Memory B cell (primary cell): ENCODE measurements at places on chromosomes 12 and 14.

- no peak for DNase-seq
These were observed at the start of gene SLC6A15 for GRCh38 chr12:84912198-84913128. Gene SLC6A15, minus strand, starts transcription at chr12:84912799. Its CDS starts 20,679 bp downstream, at chr12:84892120.

- no peak for DNase-seq
These were observed 27.7 kb upstream of the MYL2 start for GRCh38 chr12:110948041-110948440.

DNA sequence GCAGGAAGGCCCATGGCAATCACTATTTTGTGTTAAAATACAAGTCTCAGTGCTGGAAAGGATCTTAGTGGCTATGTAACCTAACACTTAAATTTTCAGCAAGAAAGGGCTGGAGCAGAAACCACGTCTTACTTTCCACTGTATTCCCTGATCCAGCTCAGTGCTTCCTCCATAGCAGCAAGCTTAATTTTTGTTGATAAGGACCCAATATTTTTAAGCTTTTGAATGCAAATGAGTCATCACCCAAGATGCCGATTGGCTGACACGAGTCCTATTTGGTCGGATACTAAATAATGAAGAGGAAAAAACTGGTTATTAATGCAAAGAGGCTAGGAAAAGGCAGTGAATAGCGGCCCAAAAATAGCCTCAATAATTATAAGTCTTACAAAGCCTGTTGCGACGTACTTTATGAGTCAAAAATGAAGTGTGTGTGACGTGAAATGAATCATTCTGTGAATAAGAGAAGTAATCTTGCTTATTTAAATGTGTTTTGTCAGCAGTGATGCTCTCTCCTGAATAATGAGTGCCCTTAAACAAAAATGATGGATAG is 46.9 kb upstream of the IGF1 start:
- no peak for DNase-seq

DNA sequence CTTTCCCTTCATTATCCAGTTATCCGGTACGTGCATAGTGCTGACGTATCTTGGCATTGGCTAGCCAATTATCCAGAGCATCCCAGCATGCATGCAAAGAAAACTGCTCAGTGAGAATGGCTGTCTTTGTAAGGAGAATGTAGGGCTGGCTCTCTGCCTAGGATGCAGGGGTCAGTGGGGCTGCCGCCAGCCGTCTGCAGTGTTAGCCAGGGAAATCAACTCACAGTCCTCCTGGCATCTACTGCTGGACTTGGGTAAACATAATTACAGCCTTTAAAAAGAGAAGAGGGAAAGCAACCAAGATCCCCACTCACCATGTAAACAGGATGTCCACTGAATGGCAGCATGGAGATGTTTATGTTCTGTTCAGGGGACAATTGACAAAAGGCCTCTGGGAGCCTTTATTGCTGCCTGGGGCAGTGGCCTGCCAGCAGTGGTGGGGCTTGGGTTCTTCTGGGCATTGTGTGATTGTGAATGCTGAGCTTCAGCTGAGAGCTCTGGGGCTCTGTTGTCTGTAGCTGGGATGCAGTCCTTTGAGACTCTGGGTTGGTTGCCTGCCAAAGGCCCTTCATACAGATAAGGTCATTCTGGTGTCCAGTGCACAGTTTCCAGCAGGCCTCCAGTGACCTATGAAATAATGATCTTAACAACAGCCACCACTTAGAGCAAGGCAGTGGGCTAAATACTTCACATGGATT is 121.8 kb downstream of the TBC1D30 start:
- DNase-seq: no peak

GRCh38 chr14:50318031-50318626 is 6.0 kb downstream of the DMAC2L start:
- DNase-seq: no peak

DNA sequence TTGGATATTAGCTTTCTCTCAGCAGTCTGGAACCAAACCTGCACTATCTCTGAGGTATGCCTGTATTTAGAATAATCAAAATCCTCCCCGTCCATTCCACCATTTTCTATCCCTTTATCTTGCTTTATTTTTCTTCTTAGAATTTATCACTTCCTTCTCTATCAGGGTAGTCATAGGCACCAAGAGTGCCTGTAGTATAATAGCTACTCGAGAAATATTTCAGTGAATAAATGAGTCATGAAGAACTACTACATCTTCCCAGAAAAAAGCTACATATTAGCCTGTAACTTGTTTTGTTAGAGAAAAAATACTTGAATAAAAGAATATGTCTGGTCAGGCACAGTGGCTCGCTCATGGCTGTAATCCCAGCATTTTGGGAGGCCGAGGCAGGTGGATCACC is 4.3 kb downstream of the SLC2A14 start:
- no peak for DNase-seq

- DNase-seq: no peak
These were observed 468.0 kb downstream of the BCAT1 start for GRCh38 chr12:24480766-24481449.

DNA sequence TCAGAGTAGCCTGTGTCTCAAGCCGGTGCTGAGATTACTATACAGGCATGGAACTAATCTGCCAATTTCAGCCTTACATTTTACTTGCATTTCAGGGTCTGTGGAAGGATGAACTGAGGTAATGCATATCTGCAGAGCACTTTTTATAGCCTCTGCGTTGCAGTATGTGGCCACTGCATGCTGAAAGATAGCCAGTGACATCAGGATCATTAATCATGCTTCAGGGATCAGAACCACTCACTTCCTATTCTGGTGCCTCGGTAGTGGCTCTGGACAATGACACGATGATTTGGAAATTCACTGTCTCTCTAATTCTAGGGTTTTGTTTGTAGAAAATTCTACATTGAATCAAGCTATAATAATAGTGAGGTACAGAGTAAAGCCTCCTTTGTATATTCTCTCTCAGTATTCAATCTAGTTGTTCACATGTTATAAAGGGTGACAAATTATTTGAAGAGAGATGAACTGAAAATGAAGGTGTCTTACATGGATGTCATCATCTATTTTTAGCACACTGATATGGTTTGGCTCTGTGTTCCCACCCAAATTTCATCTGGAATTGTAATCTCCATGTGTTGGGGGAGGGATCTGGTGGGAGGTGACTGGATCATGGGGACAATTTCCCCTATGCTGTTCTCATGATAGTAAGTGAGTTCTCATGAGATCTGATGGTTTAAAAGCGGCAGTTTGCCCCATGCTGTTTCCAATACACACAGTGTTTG is 554.3 kb upstream of the MIS18BP1 start:
- no peak for DNase-seq

GRCh38 chr12:104890476-104891096 is 67.5 kb downstream of the SLC41A2 start:
- no peak for DNase-seq

GRCh38 chr14:35600253-35600652 is 66.3 kb downstream of the INSM2 start:
- no peak for DNase-seq
